ENCODE measurements at places on chromosomes 3 and 15.

GRCh38 chr3:15453991-15454625, 26.7 kb downstream of the EAF1 start:
- DNase-seq: no peak

GRCh38 chr15:66578286-66578875, 12.6 kb upstream of the LCTL start:
- DNase-seq: peak; percentile 64

GRCh38 chr3:105466072-105466471, 99.4 kb downstream of the ALCAM start:
- no peak for DNase-seq

- peak; percentile 33 for DNase-seq
Measured at GRCh38 chr15:59176653-59177316, 29.9 kb upstream of the LDHAL6B start.

- DNase-seq: no peak
Measured at GRCh38 chr15:39530480-39531342, 50.2 kb upstream of the THBS1 start.

GRCh38 chr3:127209840-127210653, 17.1 kb downstream of the PRR23E start:
- no peak for DNase-seq

DNA sequence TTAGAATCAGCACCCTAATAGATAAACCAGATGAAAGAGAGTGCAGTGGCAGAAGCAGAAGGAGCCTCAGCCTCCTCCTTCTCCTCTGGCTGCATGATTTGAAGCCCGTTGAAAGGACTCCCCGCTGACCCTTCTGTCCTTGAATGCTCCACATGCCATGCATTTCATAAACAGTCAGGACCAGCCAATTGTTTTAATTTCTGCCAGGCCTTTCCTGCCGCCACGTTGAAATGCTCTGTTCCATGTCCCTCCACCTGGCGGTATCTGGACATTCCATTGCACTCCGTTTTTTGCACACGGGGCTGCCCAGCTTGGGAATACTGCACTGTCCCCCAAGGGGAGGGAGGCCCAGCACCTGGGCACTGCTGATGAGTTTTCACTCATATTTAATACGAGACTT, 35.2 kb upstream of the GLCE start:
- peak; percentile 31 for DNase-seq

- no peak for DNase-seq
Measured at GRCh38 chr3:186890911-186891310, 39.4 kb upstream of the ST6GAL1 start.

GRCh38 chr3:53806182-53807116, 39.8 kb downstream of the CHDH start:
- DNase-seq: peak; percentile 92

GRCh38 chr3:30342318-30343060, 263.9 kb upstream of the TGFBR2 start:
- DNase-seq: peak; percentile 87

DNA sequence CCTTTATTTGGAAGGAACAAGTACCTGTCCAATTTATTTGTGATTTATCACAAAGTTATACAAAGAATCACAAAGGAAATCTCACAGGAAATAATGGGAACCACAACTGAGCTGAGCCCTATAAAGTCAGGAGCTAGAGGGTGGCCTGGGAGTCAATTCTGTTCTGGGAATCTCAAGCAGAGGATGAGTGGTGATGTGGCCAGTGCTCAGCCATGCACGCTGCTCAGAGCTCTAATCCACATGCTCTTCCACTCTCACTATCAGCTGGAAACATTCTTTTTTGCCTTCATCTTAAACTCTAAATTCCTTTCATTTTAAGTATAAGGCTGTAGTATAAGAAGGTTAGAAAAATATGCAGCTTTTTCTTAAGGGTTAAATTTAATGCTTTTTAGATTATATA, 36.6 kb downstream of the UACA start:
- peak; percentile 57 for DNase-seq

- DNase-seq: no peak
Measured at GRCh38 chr3:102036017-102036416, 186.7 kb downstream of the NFKBIZ start.

- no peak for DNase-seq
Measured at GRCh38 chr3:182198345-182198744, 486.6 kb downstream of the SOX2 start.

DNA sequence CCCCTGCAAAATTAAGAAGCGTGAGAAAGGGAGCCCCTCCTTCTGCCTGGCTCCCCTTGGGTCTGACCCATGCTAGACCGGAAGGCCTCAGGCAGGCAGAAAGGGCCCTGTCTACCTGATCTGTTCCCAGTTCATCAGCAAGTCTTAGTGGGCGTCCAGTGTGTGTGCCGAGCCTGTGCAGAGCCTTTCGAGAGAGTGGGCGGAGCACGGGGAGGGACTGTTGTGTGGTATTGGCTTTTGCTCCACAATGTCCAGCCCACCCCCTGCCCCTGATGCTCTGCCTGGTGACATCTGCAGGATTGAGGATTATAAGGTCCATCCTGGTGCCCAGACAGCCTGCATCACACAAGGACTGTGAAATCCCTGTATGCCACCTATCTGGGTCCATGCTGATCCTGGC, 82.9 kb downstream of the CHDH start:
- DNase-seq: no peak

GRCh38 chr3:56254835-56255234, 213.4 kb downstream of the ERC2 start:
- no peak for DNase-seq

Data from fibroblast of skin of scalp (primary cell).